ENCODE measurements at places on chromosomes 1 and 21.

GRCh38 chr1:79005945-79006344, 585 bp downstream of the ADGRL4 start:
- H3K4me1 ChIP-seq, result peaks cover 3% of the 10 kb centered on the region
- H3K27me3 ChIP-seq, result no peaks in the 10 kb centered on the region
- peak overlapping the region; percentile 81 for H3K27ac ChIP-seq

GRCh38 chr1:195790514-195791168, 817.6 kb downstream of the KCNT2 start:
- DNase-seq, result no peak
- no peaks in the 10 kb centered on the region for H3K4me1 ChIP-seq
- no peaks in the 10 kb centered on the region for H3K27me3 ChIP-seq

DNA sequence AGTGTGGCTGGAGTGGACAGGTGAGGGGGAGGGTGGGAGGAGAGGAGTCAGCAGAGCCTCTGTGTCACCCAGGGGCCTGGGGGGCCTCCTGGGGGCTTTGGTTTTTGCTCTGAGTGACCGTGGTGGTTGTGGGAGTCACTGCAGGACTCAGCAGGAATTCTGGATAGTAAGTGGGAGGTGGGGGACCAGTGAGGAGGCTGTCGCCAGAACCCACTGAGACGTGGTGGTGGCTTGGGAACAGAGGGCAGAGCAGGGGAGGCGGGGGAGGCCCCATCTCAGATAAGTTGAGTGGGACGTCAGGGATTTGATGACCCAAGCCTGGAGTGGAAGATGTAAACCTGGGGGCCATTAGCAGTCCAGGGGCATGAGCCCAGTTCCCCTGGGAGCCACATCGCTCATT, 123.2 kb upstream of the WNT4 start:
- no peaks in the 10 kb centered on the region for H3K36me3 ChIP-seq
- no peak overlapping the region for H3K4me3 ChIP-seq
- no peak overlapping the region for H3K27ac ChIP-seq
- no peak for DNase-seq
- peaks cover 9% of the 10 kb centered on the region for H3K4me1 ChIP-seq

DNA sequence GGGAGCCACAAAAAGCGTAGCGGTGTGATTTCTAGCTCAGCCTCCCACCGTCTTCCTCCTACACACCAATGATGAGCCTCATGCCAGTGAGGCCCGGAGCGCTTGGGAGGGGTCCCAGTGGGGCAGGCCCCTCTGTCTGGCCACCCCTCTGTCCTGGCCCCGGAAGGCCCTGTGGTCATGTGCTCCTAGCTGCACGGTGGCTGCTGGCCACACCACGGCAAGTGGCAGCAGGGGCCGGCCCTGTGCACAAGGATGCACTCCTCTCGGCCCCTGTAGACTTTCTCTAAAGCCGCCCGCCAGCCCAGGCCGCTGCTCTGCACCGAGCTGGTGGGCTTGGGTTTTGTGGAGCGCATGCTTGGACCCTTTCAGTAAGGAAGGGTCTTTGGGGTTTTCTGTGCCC, 53.6 kb downstream of the KCNAB2 start:
- no peaks in the 10 kb centered on the region for H3K36me3 ChIP-seq
- peaks cover 11% of the 10 kb centered on the region for H3K4me1 ChIP-seq
- no peaks in the 10 kb centered on the region for H3K27me3 ChIP-seq
- no peak overlapping the region for H3K4me3 ChIP-seq

GRCh38 chr1:48058135-48059025, 61.2 kb upstream of the TRABD2B start:
- H3K27me3 ChIP-seq, result peaks cover 8% of the 10 kb centered on the region
- no peaks in the 10 kb centered on the region for H3K36me3 ChIP-seq
- no peak overlapping the region for H3K4me3 ChIP-seq
- no peak overlapping the region for H3K27ac ChIP-seq
- H3K4me1 ChIP-seq, result no peaks in the 10 kb centered on the region
